Stimulated activated CD8-positive, alpha-beta memory T cell treated with anti-CD3 and anti-CD28 coated beads, Interleukin-4, amount 100 ng/mL, for 4 hours (primary cell): ENCODE measurements at places on chromosomes 16 and 17.

DNA sequence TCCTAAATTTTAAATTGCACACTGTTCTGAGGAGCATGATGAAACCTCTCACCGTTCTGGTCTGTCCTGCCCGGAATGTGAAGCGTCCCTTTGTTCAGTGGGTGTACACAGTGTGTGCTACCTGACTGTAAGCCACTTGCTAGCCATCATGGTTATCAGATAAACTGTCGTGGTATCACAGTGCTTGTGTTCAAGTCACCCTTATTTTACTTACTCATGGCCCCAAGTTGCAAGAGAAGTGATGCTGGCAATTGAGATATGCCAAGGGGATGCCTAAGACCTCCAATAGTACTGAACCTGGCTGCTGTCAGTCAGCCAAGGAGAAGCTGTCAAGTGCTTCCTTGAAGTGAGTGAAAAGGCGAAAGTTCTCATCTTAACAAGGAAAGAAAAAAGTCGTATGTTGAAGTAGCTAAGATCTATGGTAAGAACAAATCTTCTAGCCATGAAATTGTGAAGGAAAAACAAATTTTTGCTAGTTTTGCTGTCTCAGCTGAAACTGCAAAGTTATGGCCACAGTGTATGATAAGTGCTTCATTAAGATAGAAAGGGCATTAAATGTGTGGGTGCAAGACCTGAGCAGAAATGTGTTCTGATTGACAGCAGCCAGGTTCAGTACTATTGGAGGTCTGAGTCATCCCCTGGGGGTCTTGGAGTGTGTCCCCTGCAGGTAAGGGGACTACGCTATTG, 5.8 kb downstream of the PIK3R6 start:
- no peak for DNase-seq

GRCh38 chr16:75377729-75378386, 55.4 kb downstream of the CFDP1 start:
- DNase-seq, result no peak

GRCh38 chr16:79349803-79350202, 250.7 kb downstream of the MAF start:
- no peak for DNase-seq

- no peak for DNase-seq
Measured at GRCh38 chr17:73420897-73421296, 109.1 kb upstream of the CDC42EP4 start.

- DNase-seq, result no peak
Measured at GRCh38 chr17:74768069-74768762, 7.9 kb downstream of the NAT9 start.

- no peak for DNase-seq
Measured at GRCh38 chr17:80318166-80318565, 57.5 kb downstream of the RNF213 start.

GRCh38 chr17:1726626-1727257, 2.2 kb downstream of the WDR81 start:
- DNase-seq, result no peak

- DNase-seq, result no peak
Measured at GRCh38 chr17:1533661-1534325, 17.4 kb upstream of the INPP5K start.
